Posterior vena cava (tissue), 2 donors: ENCODE measurements at places on chromosomes 1 and 21. TPM values are rescaled to one million over a fixed set of nuclear protein-coding genes. Genes with fewer than 3 reads are reported as not detected.

SPAG17 gene
- total RNA-seq, result not detected

S100A5 gene
- not detected for total RNA-seq

FMO2 gene
- 41.0 TPM for total RNA-seq

PCSK9 gene
- 0.32 TPM for total RNA-seq

CBR1 gene
- total RNA-seq, result 39.1 TPM

ITGB2 gene
- total RNA-seq, result 122 TPM

LPAR3 gene
- total RNA-seq, result not detected

S1PR1 gene
- total RNA-seq, result 39.7 TPM

RNU1-2 gene
- total RNA-seq, result 12,584 TPM

PYHIN1 gene
- 1.6 TPM for total RNA-seq

SMCP gene
- not detected for total RNA-seq

CDC42 gene
- 262 TPM for total RNA-seq

TMEM201 gene
- total RNA-seq, result 6.1 TPM

KCNK2 gene
- 8.7 TPM for total RNA-seq

CAMTA1 gene
- total RNA-seq, result 76.4 TPM

PRAMEF2 gene
- not detected for total RNA-seq

NTMT2 gene
- total RNA-seq, result not detected

TMPRSS3 gene
- total RNA-seq, result not detected

FBXO2 gene
- 3.0 TPM for total RNA-seq

SPATA17 gene
- total RNA-seq, result 0.48 TPM

BCAS2 gene
- 31.3 TPM for total RNA-seq

BROX gene
- total RNA-seq, result 33.3 TPM

ABCA4 gene
- total RNA-seq, result 0.42 TPM

PLCH2 gene
- 1.0 TPM for total RNA-seq

MX1 gene
- 14.0 TPM for total RNA-seq

GSTM1 gene
- not detected for total RNA-seq

KIF14 gene
- 0.14 TPM for total RNA-seq

LCK gene
- total RNA-seq, result 1.1 TPM

LCE2A gene
- total RNA-seq, result not detected

CACNA1S gene
- total RNA-seq, result 0.05 TPM

IRF2BP2 gene
- 86.2 TPM for total RNA-seq

BTBD19 gene
- 13.5 TPM for total RNA-seq

PCAT6 gene
- total RNA-seq, result 1.7 TPM

VPS26C gene
- total RNA-seq, result 44.4 TPM

RHD gene
- total RNA-seq, result not detected

TMPRSS15 gene
- not detected for total RNA-seq

POU3F1 gene
- total RNA-seq, result 0.28 TPM

PTAFR gene
- total RNA-seq, result 9.3 TPM

KLHL20 gene
- total RNA-seq, result 27.2 TPM

YIPF1 gene
- 15.1 TPM for total RNA-seq

KIRREL1 gene
- total RNA-seq, result 68.9 TPM

AQP10 gene
- total RNA-seq, result 0.24 TPM

TNNI3K gene
- total RNA-seq, result 5.2 TPM

OPRD1 gene
- not detected for total RNA-seq

ALX3 gene
- not detected for total RNA-seq

DCST1 gene
- total RNA-seq, result not detected

GPR153 gene
- total RNA-seq, result 9.3 TPM

SYT14 gene
- total RNA-seq, result not detected
